Endothelial cell (in vitro differentiated cells): ENCODE measurements at places on chromosomes 13 and 19. TPM values are rescaled to one million over a fixed set of nuclear protein-coding genes. Genes with fewer than 3 reads are reported as not detected.

- DNase-seq = no peak
Measured at GRCh38 chr13:32726374-32727037, 140.3 kb downstream of the PDS5B start.

DNA sequence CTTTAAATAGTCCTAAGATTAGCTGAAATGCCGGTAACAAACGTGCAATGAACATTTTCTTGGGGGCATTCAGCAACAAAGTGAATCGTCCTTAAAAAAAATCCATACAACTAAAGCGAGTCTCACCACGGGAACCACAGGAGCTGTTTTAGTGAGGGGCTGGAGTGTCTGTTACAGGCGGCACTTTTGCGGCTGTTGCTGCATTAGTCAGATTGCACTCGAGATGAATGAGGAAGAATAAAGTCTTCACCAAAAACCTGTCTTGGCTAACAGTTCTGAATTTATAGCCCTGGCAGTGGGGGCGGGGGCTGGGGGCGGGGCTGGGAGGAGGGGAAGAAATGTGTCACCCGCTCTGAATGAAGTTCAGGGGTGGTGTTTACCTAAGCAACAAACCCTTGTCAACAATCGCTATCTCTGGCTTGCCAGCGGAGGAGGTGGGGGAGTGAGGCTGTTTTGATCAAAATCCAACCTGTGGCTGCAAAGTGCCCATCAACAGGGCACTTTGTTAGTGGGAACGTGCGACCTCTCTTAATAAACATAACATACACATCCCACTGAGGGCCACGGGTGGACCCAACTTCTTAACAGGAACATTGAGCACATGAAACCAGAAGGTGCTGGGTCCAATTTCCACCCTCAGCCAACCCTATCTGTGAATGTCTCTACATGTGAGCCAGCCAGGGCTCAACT is 44.5 kb downstream of the RFX2 start:
- DNase-seq = peak; percentile 37

- DNase-seq = peak; percentile 4
Measured at GRCh38 chr13:56561327-56561726, 579.4 kb upstream of the PRR20A start.

- DNase-seq = no peak
Measured at GRCh38 chr13:33649212-33649878, 168.6 kb upstream of the RFC3 start.

- no peak for DNase-seq
Measured at GRCh38 chr19:41939861-41940730, 11.8 kb upstream of the ERFL start.

DNA sequence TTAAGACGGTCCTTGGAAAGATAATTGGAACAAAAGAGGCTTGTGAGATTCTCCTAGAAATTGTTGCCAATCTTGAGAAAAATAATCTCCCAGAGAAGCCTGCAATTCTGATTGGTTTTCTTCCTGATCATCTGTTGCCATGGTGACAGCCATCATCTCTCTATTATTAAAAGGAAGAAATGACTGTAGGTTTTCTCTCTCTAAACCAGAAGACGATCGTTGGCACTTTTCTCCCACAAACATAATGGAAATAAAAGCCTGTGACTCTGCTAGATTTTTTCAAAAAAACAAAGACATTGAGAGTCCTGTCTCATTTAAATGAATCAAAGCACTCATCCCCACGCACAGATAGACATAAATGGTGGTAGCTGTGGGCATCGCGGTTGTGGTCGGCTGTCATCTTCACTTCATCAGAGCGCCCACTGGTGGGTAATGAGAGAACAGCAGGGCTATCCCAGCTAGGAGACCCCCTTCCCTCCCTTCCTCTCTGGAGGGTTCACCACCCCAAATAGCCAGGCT is 21.7 kb upstream of the CALM3 start:
- DNase-seq = peak; percentile 73

PRKCG gene
- total RNA-seq = 0.92 TPM
